SW 1271 (cell line): ENCODE measurements at places on chromosomes 7 and 10.

GRCh38 chr7:140067052-140067451 is 4.3 kb upstream of the PARP12 start:
- no peak for DNase-seq

- DNase-seq: no peak
These were observed 769 bp upstream of the TMEM248 start for GRCh38 chr7:66920256-66920655.

GRCh38 chr10:26506736-26507135 is 68.6 kb downstream of the APBB1IP start:
- no peak for DNase-seq

DNA sequence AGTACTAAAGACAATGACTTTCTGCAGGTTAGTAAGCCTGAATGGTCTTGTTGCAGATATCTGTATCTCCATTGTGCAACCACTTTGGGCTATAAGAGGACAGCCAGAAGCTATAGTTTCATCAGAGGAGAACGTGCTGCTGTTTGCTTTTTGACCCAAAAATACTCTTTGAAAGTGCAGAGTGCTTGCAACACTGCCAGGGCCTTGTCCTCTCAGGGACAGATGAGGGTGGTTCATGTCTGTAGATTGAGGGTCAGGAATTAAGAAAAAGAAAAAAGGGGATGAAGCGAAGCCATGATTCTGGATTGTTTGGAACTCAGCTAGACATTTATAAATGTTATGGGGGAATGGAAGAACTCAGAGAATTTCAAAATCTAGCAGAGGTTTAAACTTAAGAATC is 212.5 kb downstream of the SEC23IP start:
- no peak for DNase-seq

DNA sequence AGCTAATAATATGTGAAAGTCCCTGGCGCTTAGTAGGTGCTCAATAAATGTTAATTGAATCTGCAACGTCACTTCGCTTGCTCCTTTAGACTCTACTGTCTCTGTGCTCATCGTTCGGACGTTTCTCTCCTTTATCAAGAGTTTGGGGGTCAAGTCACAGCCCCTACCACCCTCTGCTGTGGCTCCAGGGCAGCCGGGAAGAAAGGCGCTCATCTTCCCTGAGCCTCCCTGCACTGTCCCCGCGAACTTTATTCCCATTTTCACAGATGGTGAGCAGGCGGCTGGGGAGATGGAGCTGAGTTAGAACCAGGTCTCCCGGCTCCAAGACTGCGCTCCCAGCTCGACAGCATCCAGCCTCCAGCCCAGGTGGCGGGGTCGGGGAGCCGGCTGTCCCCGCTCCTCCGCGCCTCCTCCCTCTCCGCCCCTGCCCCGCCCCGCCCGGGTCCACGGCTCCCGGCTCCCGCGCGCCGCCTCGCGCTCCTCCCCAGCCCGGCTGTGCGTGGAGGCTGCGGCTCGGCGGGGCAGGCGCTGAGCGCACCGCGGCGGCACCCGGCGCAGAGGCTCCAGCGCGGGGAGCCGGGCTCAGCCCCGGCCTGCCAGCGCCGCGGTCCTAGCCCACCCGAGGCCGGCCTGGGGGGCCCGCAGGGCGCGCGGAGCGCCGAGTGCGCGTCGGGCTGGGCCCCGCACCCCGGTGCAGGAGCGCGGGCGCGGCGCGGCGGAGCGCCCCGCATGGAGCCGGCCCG is at the start of gene CLEC2L:
Gene CLEC2L, plus strand, starts transcription at position 487 of the 743 bp plus-strand sequence. Its CDS starts 243 bp downstream, at position 730.
- DNase-seq: no peak
